ENCODE measurements at places on chromosomes 1 and 21.

DNA sequence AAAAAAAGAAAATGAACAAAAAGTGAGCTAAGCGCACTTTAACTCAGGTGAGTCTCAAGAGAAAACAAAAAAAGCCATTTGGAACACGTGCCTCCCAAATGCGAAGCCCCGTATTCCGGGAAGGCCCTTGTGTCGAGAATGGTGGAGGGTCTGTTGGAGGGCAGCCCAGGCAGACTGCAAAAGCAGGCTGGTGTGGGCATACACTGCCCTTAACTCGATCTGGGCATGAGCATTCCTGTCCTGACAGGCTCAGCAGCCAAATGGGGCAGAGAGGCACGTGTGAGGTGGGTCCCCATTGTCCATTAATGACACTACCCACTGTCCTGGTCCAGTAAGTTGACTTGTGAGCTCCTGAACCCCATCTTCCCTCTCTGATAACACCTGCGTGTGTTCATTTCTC is 57.7 kb downstream of the EVA1C start:
- no peak for DNase-seq

GRCh38 chr1:15455522-15455921 is 1.0 kb upstream of the CELA2A start:
- DNase-seq = no peak

- no peak for DNase-seq
Measured at GRCh38 chr1:200182701-200183100, 155.2 kb downstream of the NR5A2 start.

DNA sequence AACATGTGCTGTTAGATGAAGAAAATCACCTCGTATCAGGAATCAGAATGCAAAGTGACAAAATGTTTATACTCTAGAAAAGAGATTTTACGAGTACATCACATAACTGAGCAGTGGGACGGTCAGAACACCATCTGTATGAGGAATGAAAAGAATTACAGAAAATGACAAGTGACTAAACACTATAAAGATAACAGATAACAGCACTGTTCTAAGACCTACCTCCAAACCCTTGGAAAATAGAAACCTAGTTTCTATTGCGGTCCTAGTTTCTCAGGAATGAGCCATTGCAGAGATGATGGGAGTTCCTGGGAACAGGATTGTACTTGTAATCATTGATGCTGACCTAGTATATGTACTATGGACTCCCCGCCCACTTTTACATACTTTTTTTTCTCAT is 839.4 kb upstream of the ADAMTS5 start:
- no peak for DNase-seq

DNA sequence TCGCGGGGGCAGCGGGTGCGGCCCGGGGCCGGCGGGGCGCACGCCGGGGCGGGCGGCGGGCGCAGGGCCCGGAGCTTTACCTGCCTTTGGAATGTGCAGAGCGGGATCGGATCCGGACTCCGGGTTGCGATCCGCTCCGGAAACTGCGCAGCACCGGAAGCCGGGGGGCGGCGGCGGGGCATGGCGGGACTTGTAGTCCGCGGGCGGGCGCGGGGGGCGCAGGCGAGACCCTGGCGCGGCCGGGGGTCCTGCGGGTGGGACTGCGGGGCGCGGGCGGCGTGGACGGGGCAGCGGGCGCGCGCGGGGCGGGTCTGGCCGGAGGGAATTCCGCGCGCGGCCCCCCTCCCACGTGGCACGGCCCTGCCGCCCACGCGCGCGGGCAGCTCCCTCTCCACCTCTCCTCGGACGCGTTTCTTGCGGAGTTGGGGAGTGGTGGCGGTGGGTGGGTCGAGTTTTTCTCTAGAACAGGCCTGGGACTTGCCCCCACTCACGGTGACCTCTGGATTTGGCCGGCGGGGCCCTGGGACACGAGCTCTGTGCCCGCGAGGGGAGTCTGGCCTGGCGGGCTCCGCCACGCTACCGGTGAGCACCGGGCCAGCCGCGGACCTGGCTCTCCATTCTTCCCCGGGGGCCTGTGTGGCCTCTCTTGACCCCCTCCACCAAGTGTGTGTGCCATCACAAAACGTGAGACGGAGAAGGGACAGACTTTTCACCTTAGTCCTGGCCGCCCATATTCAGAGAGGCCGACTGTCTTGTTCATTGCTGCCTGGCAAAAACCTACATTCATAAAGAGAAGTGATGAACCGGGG is at the start of gene PRDM15:
Gene PRDM15, minus strand, starts transcription at position 155 of the 809 bp plus-strand sequence. CDS start 18,981 bp downstream, outside the sequence.
- peak; percentile 74 for DNase-seq
